ENCODE measurements at places on chromosomes 2 and 18.

GRCh38 chr2:234841321-234842015 is 110.3 kb upstream of the SH3BP4 start:
- DNase-seq = no peak

DNA sequence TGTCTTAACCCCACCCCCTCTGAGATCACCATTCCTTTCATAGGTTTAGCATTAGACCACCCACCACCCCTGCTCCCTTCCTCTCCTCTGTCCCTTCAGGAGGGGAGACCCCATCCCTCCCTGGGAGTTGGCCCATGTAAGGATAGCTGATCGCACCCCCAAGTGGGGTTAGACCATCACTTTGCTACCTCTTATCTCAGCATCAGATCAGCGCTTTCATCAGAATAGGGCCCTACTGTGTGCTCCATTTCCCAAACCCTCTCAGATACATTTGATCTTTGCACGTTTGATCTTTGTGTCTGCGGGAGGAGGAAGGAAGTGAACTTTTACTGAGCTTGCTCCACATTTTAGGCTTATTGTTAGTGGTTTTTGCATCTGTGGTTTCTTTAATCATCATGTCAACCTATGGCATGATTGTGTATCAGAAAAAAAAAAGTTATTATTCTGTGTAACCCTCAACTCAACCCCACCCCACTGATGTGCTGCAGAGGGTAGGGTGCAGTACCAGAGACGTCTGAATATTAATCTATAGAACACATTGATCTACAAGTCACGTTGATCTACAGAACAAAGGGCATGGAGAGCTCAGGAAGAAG is 81.2 kb downstream of the PDCL3 start:
- no peak for DNase-seq

DNA sequence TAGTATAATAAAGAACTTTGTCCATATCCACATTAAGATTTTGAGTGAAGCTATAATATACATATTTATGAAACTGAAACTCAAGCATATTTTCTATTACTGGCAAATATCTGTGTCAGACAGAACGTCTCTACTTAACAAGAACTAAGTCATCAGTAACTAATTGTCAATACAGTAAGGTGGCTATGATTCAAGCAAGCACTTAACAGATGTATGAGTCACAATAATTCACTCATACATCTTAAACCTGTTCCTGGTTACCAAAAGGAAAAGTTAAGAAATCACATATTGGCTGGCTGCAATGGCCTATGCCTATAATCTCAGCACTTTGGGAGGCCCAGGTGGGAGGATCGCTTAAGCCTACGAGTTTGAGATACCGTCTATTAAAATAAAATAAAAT is 96.0 kb downstream of the SOS1 start:
- DNase-seq = no peak

DNA sequence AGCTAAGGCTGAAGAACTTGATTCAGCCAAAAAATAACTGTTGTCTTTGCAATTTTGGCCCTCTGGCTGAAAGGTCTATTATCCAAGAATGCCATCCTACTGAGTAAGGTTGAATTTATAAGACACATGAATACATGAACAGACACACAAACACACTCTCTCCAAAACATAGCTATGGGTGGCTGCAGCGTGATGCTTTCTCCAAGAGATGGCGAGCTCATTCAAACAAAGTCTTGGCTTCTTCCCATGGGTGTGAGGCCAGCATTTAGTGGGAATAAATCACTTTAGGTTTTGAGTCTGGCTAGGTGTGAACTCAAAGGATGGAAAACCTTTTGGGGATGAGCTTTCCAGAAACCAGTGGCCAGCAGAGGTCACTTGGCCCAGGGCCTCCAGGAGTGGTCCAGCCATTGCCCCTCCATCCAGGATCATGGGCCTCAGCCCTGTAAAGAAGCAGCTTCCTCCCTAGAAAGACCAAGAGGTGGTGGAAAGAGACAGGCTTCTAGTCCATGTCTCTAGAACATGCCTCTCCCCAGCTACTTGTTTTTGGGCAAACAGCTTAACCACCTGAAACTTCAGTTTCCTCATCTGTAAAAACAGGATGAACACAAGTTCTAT is 11.0 kb upstream of the OSR1 start:
- DNase-seq = no peak

DNA sequence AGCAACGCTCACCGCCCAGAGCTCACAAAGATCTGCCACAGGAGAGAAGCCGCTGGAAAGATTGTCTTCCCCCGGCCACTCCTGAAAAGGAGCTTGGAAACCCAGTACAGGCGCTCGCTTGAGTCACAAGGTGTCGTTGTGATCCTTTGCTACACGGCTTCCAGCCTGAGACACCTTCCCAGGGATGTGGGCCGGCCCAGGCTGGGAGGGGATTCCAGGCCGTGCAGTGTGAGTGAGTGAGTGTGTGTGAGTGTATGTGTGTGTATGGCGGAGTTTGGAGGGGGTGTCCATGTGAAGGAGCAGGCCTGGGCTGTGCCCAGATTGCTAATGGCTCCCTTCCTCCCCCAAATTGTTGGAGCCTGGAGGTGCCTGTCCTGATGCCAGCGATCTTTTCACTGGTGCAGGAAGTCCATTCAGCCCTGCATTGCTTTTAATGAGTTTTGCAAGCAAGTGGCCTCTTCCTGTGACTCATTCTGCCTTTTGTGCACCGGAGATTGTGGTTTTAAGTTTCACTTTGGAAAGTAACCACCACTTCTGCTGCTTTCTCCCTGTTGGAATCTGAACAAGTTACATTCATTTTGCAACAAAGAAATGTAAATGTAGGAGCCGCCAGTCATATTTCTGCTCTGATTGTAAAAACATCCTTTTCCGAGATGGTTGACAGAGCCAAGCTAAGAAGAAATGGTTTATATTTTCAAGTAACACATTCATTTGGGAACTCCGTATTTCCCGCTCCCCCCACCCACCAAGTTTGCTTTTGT is 83.7 kb downstream of the LPIN1 start:
- DNase-seq = peak; percentile 26

- no peak for DNase-seq
Observed at GRCh38 chr2:161139098-161139987, 20.9 kb upstream of the TANK start.

DNA sequence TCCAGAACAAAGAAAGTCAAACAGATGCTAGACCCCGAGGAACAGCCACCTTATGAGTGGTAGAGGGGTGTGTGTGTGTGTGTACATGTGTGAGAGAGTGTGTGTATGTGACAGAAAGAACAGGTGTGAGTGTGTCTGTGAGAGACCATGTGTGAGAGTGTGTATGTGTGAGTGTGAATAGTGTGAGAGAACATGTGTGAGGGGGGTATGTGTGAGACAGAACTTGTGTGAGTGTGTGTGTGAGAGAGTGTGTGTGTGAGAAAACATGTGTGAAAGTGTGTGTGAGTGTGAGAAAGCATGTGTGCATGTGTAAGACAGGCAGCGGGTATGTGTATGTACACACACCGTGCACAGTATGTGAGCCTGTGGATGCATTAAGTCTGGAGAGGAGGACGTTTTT is 214.3 kb downstream of the SP3 start:
- no peak for DNase-seq

DNA sequence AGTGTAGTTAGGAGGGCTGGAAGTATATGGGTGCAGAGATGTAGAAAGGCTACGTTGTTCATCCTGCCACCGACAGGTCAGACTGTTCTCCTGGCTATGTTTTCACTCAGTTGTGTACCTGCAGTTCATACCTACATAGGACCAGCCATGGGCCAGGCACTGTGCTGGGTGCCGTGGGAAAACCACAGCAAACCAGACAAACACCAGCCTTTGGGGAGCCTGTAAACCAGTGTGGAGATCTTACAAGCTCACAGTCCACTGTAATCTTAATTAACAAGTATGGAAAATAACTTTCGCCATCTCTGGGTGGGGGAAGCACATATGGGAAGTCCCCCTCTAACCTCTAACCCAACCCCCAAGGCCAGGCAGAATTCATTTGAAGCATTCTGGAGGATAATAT is 12.7 kb downstream of the NCK2 start:
- DNase-seq = no peak

DNA sequence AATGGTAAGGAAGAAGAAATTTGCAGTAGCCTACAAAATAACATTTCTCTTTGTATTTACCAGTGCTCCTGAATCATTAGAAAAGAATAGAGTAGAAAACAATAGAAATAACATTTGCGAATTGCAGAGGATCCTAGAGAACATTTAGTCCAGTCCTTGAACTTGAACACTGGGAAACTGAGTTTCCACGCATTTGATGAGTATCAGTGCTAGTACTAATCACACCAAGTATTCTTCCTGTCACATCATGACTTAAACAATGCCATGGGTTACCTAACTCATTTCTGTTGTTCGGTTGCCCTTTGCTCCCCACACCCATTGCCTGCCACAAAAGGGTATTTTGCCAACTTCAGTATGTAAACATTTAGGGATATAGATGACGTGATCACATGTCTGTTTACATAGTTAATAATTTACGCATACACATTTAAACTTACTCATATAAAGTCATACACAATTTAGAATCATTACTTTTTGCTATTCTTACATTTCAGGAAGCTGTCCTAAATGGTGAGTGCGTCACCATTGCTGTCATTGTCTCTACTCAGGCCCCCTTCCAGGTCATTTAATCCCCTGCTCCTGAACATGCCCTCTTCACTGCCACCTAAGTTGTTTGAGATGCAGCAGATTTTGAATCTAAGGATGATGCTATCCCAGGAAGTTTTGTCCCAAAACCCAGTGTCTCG is 42.3 kb downstream of the CRIM1 start:
- no peak for DNase-seq

- no peak for DNase-seq
Observed at GRCh38 chr18:5986257-5986931, 91.1 kb upstream of the TMEM200C start.

DNA sequence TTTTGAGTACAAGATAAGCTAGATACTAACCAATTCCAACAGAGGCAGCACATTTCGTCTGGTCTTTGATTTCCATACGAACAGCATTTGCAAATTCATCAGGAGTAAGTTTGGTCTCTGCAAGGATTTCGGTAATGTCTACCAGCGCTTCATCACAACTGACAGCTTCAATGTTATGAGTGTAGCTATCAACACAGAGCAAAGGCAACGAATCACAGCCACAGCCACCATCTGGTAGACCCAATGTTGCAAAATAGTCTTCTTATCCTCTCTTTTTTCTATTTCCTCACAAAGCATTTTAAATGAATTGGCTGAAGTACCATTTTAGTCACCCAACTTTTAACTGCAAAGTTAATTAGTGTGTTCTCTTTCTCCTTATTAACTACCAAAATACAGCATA is 68.3 kb downstream of the REV1 start:
- DNase-seq = no peak

DNA sequence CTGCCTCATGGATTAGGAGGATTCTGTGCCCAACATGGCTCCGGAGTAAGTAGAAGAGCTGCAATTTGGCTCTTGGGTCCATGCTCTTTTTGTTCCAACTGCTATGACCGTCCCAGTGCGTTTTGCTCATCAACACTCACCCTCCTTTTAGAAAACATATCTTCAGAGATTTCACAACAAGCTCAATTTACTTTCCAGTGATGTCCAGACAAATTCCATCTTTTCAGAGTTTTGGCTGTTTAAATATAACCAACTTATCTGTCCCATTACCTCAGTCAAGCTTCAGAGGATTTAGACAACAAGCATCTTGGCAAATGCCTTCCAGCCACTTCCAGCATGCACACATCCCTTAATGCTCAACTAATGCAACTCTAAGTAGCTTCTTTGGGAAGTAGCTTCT is 6.9 kb upstream of the SLC14A2 start:
- DNase-seq = no peak

DNA sequence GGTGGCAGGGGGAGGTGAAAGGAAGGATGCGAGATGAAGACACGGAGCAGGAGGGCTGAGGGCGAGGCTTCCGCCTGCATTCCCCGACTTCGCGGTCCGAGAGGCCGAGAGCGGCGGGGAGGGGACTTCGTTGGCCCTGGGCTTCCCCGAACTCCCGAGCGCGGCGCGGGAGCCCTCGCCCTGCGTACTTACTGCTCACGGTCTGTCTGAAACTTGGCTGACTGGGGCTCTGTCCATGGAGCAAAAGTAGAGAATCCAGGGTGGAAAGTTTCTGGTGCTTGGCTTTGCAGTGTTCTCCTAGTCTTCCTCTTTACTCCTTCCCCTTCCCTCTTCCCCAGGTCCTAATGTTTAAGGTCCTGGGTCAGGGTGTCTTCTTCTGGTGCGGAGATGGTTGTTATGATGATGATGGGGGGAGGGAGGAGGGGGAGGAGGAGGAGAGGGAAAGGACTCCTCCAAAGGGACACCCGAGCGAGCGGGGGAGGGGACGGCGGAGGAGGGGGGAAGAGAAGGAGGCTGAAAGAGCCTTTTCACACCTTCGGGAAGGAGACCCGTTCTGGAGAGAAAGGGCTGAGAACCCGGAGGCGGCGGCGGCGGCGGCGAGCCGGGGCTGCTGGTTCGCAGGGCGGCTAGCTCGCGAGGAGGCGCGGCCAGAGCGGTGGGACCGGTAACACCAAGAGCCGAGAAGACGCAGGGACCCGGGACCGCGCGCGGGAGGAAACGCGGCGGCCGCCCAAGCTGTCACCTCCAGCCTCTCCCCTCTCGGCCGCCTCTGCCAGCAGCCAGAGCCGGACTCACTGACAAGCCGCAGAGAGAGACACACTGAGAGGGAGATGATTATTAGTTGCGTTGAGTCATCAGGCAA is at the start of gene SATB2:
SATB2 (minus strand) TSS at position 793 of the 862 bp plus-strand sequence. CDS start 1,902 bp downstream, outside the sequence.
- no peak for DNase-seq
